Tibial nerve (tissue), 4 donors: ENCODE measurements at places on chromosomes 3 and 15. TPM values are rescaled to one million over a fixed set of nuclear protein-coding genes. Genes with fewer than 3 reads are reported as not detected.

The LCTL gene
- total RNA-seq, result 6.6 TPM

DNA sequence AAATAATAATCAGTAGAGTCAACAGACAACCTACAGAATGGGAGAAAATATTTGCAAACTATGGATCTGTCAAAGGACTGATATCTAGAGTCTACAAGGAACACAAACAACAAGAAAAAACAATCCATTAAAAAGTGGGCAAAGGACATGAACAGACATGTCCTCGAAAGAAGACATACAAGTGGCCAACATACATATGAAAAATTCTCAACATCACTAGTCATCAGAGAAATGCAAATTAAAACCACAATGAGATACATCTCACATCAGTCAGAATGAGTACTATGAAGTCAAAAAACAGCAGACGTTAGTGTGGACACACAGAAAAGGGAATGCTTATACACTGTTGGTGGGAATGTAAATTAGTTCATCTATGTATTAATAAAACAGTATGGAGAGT lies 33.7 kb downstream of the SLC2A2 start:
- no peak for DNase-seq

The COL6A5 gene
- total RNA-seq, result not detected

The SGO1 gene
- not detected for total RNA-seq

DNA sequence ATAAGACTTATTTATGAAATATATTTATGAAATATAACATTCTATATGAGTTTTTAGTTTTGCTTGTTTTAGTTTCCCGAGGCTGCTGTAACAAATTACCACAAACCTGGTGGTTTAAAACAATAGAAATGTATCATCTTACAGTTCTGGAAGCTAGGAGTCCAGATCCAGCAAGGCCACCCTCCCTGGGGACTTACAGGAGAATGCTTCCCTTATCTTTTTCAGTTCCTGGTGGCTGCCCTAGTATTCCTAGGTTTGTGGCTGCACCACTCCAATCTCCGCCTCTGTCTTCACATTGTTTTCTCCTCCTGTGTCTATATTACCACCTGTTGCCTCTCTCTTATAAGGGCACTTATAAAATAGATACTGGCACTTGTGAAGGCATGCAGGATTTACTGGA lies 877.8 kb downstream of the TUSC7 start:
- no peak for DNase-seq
